ENCODE measurements at places on chromosomes 6 and 20. TPM values are rescaled to one million over a fixed set of nuclear protein-coding genes. Genes with fewer than 3 reads are reported as not detected.

DNA sequence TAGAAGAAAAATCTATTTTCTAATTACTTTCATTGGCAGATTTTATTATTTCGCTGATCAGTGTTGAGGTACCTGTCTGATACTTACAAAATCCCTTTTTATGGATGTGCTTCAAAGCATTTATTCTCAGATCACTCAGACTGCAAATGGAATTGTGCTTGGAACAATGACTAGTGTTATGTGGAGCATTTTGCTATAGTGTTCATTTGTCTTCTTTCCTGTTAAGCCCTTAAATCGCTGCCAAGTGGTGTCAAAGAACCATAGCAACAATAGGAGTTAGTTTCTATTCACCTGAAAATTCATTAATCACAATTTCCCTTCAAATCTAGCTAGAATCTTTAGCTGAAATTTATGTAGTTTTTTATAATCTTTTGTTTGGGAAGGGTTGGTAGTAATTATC is 29.8 kb downstream of the SMPDL3A start:
- no peak for DNase-seq

GRCh38 chr20:4905613-4906012 is 95.7 kb downstream of the SLC23A2 start:
- DNase-seq = no peak

DNA sequence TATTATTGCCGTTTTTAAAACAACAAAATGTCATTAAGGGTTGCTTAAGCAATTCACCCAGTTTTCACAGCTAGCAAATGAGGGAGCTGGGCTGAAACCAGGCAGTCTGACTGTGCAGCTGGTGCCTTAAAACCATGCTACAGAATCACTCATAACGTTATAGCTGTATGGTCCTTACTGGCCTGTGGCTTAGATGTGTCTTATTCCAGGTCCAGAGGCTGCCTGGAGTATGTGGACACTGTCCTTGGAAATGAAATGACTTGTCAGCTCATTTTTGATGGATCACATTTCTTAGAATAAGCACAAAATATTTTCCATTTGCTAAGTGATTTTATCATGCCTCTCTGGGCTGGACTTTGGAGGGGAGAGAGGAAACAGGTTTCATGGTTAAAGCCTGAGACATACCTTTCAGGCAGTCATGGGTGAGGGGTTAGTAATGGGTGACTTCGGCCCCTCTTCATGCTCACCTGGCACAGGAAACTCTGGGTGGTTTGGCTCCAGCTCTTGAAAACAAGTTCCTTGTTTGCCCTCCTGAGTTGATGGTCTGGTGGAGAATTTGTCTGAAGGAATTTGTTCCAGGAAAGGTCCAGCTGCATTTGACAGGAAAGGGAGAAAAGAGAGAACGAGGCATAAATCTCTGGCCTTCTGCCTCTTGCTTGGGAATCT is 823.2 kb downstream of the DHX35 start:
- no peak for DNase-seq

DNA sequence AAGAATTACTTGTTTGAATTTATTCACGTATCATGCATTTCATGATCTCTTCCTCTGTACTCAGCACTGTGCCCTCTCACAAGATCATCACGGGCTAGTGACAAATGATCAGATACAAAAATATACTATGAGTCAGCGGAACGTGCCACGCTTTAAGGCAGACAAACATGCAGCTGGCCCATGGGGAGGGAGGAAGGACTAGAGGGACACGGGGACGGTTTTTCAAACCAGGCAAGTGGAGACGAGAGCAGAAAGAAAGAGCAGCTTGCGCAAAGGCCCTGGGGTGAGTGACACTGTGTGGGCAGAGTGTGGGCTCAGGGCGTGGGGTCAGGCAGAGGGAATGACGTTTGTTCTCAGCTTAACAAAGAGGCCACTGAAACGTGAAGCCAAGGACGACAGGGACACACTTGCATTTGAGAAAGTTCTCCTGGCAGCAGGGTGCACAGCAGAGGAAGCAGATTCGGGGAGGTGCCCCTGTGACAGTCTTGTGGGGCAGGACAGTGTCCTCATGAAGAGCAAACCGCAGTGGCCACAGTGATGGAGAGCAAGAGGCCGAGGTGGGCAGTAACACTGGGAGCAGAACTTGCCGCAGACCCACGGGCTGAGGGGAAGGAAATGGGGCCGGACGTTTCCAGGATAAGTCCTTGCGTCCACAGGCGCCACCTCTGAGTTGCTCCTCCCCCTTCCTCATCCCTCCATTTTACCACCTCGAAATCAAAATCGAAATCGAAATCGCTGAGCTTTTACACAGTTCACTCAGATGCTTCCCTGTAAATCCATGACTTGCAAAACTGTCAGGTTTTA is 6.9 kb upstream of the RPS6KA2 start:
- DNase-seq = no peak

AIF1 gene
- 120 TPM for total RNA-seq

RIMS1 gene
- not detected for total RNA-seq

GRCh38 chr20:51500311-51500710 is 42.2 kb downstream of the NFATC2 start:
- peak; percentile 70 for DNase-seq

DNA sequence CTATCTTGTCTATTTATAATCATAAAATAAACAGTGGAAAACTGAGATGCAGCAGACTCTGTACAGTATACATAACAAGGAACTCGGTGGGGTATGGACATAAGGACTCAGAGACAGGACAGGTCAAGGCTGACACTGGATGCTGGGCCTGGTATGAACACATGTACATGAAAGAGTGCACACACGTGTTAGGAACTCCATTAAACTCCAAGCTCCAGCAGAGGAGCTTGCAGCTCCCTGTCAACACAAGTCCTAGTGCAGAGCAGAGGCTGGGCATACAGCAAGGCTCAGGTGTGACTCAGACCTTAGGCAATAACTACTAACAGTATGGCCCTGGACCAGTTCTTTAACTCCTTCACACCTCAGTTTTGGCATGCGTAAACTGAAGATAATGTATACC is 17.1 kb downstream of the NAPB start:
- DNase-seq = no peak

GRCh38 chr20:19588732-19589131 is 169.3 kb upstream of the RIN2 start:
- DNase-seq = no peak

DNA sequence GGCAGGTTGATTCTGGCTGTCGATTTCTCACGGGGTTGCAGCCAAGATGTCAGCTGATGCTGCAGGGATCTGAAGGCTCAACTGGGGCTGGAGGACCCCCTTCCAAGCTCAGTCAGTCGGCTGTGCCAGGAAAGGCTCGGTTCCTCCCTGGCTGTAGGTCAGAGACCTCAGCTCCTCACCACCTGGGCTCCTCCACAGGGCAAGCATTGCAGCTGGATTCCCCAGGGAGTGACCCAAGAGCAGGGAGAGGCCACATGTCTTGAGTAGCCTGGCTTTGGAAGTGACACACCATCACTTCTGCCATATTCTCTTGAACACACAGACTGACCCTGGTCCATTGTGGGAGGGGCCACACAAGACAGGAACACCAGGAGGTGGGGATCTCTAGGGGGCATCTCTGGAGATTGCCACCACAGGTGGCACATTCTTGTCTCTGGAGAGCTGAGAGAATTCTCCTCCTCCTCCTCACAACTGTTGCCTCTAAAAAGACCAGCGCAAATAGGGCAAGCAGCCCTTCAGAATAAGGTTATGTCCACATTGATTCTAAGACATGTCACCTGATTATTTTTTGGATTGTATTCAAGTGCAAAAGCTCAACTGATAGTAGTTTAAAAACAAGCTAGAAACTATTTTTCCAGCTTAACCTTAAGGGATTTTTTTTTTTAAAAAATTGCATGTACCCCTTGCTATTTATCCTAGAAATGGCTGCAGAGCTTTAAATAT is 270.5 kb downstream of the NRN1 start:
- no peak for DNase-seq

MEP1A gene
- total RNA-seq = not detected

ANKRD66 gene
- not detected for total RNA-seq

GRCh38 chr6:158158123-158158522 is 9.9 kb downstream of the SERAC1 start:
- no peak for DNase-seq

PLAGL1 gene
- 11.7 TPM for total RNA-seq

DNA sequence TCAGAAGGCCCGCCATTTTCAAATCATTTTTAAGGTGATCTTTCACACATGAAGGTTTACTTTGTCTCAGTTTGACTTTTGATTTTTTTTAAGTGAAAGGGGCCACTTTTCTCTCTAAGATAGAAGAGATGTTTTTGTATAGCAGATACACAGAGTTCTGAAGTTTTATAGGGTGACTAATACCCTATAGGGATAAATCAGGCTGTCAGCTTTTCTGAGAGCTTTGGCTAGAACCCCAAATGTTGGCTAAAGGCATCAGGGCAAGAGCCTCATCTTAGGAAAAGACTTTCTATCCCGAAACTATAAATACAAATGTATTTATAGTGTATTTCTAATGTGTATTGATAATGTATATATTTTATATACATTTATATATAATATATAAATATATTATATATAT is 181.4 kb downstream of the TBX18 start:
- no peak for DNase-seq

GRCh38 chr6:44504301-44504791 is 116.8 kb downstream of the CDC5L start:
- no peak for DNase-seq

CFAP61 gene
- total RNA-seq = not detected

DNA sequence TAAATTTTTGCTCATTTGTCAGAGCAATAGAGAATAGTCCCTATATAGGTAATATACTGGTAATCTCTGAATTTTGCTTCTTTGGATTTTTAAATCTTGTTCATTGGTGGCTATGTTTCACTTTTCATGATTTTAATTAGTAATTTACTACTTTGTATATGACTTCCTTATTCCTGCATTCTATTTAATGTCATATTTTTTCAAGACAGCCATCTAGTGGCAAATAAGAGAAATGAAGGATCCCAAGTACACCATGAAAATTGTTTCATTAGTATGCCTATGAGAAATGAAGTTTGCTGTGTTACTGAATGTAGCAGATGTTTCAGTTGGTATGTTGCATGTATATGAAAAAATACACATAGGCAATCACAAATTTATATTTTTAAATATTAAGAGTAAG is 82.4 kb downstream of the ZNF292 start:
- no peak for DNase-seq

STMND1 gene
- not detected for total RNA-seq

GRCh38 chr6:37122861-37123260 is 47.1 kb upstream of the PIM1 start:
- no peak for DNase-seq

DNA sequence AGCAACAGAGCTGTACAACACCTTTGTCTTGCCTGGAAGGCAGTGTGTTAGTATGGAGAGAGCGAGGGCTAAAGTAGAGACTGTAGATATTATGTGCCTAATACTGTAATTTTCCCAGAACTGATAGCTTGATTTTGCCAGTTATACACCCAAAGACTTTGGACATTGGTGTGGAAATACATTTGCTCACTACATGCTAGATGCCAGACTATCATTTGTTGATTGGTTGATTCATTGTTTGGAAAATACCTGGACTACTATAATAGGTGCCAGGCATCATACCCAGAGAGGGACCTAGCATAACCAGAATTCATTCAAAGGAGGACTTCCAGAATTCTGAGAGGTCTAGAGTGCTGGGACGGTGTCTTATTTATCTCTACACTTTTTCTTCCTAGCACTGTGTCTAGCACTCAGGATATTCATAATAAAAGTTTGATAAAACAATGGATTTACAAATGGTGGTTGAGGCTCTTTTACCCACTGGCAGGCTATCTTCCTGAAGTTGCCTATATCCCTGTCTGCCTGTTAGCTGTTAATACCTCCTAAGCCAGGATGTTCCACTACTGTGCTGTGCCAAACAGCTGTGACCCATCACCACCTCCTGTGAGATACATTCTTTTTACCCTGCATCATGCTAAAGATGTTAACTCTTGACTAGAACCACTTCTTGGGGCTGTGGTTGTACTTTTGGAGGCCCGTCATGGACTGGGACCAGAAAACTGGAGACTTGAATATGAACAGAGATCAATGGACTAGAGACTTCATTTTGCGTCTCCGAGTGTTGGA is 72.2 kb upstream of the FUCA2 start:
- no peak for DNase-seq

DNA sequence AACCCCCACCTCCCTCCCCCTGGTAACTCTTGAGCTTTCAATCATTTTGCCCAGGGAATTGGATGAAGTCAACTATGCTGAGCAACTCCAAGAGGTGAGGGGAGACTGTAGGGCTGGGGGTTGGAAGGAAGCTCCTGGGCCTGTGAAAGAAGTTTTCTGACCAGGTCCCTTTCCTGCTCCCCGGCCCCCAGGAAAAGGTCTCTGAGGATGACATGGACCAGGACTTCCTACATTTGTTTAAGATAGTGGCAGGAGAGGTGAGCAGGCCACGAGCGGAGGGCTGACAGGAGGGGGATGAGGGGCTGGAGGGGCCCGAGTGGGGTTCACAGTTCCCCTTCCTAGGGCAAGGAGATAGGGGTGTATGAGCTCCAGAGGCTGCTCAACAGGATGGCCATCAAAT is 21.8 kb downstream of the CAPN11 start:
- no peak for DNase-seq

TRIM10 gene
- total RNA-seq = 0.19 TPM

GSTA3 gene
- total RNA-seq = not detected

DNA sequence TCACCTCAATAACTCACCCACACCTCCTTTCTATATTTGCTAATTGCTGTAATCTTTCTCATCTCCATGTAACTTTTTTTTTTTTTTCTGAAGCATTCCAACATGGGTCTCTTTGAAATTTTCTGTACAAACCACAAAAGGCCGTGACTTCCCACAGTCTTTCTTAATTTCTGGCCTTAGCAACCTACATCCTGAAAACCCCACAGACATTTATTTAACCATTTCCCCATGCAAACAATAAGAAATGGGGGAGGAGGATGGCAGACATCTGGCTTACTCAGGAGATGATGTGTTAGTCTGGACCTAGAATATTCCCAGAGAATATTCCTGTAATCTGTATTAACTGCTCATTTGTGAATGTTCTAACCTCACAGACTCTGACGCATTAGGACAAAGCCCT is 57.6 kb downstream of the MEP1A start:
- DNase-seq = no peak

DNA sequence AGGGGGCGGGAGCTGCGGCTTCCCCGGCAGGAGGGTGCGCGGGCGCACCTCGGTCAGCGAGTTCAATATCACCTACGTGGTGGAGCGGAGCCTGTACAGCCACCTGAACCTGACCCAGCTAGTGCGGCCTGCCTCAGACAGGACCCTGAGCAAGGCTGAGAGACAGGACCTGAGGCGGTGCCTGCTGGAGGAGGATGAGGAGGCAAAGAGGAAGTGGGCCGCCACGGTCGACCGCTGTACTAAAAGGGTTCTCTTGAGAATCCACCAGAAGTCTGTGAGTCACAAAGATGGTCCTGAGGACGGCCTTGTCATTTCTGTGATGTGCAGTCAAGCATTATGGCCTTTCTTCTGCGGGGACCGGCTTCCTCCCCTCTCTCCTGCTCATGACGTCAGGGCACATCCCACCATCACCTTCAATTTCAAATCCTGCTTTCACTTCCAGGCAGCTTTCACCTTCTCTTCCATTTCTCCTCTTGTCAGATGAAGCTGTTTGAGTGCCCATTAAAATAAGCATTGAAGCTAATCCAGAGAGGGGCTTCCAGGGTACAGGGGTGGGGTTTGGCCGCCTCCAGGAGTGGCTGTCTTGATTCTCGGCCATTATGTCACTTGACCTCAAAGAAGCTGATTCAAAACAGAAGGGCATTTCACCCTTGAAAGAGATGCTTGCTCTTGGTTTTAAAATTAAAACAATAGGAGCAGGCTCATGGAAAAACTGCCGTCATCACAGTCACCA is 177.6 kb downstream of the SASH1 start:
- no peak for DNase-seq

GRCh38 chr6:7912024-7912423 is 1.4 kb upstream of the TXNDC5 start:
- DNase-seq = no peak

- DNase-seq = no peak
These were observed 520.2 kb downstream of the EYS start for GRCh38 chr6:65186826-65187225.
